ENCODE measurements at places on chromosomes 12 and 14. TPM values are rescaled to one million over a fixed set of nuclear protein-coding genes. Genes with fewer than 3 reads are reported as not detected.

The IFT81 gene
- total RNA-seq, result 27.8 TPM

The GAPDH gene
- total RNA-seq, result 5,930 TPM

The INSM2 gene
- total RNA-seq, result 0.05 TPM

The SSTR1 gene
- total RNA-seq, result 0.17 TPM

Measured in renal cortical epithelial cell (primary cell).